ENCODE measurements at places on chromosomes 1 and 21.
A peak's percentile ranks its signal among the peaks of the same experiment; 100 is the strongest.

- DNase-seq = no peak
These were observed 1291.5 kb upstream of the B3GALT2 start for GRCh38 chr1:194477908-194478307.

- DNase-seq = no peak
These were observed 106.0 kb downstream of the XCL2 start for GRCh38 chr1:168437821-168438220.

DNA sequence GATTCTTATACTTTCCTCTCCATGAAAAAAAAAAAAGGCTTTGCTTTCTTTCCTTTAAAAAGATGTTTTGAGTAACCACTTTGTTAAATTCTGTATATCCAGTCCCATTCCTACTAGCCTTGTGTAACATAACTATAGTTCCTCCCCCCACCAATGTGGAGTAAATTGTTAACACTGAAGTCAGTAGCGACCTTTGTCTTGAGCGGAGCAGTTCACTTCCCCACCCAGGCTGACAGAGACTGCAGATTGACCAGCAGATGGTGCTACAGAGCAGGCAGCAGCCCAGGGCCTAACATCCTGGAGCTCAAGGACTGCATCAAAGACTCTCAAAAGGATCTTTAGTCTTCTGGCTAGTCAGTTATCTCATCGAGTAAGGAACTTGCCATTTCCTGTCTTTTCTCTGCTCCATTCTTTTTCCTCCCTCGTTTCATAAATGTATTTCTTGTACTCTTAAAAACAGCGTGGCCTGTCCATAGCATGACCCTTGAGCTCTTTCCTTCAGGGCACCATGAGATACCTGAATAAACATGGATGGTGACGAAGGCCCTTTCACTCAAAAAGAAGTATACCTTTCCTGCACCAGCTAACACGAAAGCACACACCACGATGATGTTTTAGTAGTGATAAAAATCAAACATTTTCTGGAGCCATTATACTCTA is 503.5 kb upstream of the PKN2 start:
- peak; percentile 21 for DNase-seq

DNA sequence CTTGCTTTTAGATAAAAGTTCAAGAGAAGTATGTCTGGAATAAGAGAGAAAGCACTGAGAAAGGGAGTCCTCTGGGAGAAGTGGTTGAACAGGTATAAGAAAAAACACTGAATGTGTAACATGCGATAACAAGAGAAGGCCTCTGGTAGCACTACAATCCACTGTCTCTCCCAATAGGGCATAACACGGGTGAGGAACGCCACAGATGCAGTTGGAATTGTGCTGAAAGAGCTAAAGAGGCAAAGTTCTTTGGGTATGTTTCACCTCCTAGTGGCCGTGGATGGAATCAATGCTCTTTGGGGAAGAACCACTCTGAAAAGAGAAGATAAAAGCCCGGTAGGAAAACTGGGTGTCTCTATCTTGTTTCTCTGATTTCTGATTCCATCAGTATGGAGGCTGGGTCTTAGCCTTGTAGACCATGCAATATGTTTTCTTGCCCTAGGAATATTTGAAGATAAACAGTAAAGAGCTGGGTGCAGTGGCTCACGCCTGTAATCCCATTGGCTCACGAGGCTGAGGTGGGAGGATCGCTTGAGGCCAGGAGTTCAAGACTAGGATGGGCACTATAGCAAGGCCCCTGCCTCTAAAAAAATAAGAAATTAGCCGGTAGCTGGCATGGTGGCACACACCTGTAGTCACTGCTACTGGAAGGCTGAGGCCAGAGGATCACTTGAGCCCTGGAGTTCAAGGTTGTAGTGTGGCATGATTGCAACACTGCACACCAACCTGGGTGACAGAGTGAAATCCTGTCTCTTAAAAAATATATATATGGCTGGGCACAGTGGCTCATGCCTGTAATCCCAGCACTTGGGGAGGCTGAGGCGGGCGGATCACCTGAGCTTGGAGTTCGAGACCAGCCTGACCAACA is 40.4 kb downstream of the DAP3 start:
- peak; percentile 17 for DNase-seq

GRCh38 chr1:43472087-43472462 is 18.3 kb upstream of the HYI start:
- DNase-seq = no peak

- no peak for DNase-seq
These were observed 136.4 kb upstream of the ADGRL2 start for GRCh38 chr1:81664341-81664740.

GRCh38 chr1:10973552-10973951 is 38.9 kb upstream of the TARDBP start:
- DNase-seq = no peak

GRCh38 chr1:160375788-160376524 is 9.1 kb downstream of the NHLH1 start:
- no peak for DNase-seq

DNA sequence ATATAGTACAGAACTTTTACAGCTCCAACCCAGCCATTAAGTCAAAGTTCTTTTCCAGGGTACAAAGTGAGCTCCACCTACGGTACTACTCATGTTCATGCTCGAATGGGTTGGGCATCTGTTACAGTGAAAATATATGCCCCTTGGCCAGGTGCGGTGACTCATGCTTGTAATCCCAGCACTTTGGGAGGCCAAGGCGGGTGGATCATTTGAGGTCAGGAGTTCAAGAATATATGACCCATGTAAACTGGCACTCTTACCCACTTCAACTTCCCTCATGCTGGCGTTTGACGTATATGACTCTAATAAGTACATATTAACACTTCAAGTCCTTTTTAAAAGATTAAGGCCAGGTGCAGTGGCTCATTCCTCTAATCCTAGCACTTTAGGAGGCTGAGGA is 71.3 kb upstream of the PKN2 start:
- no peak for DNase-seq

GRCh38 chr21:45869121-45870007 is 112.2 kb upstream of the COL6A1 start:
- DNase-seq = no peak

DNA sequence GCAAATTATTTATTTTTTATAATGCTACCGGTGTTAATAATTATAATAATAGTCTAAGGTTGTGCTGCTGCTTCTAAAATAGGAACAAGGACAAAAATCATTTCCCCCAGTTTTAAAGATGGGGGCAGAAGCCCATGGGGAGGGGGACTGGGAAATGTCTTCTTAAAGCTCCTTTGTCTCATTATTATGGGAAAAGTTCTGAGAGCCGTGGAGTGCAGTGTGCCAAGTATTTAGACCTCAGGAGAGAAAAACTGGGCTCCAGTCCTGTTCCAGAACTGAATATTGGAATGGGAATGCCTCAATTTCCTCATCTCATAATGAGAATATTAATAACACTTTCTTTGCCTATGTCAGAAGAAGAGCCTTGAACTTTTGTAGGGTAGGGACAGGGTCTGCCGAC is 40.9 kb upstream of the ATF3 start:
- DNase-seq = no peak

GRCh38 chr1:220149742-220150141 is 55.8 kb downstream of the IARS2 start:
- DNase-seq = no peak

GRCh38 chr1:33420870-33421775 is 9.8 kb downstream of the PHC2 start:
- DNase-seq = no peak

DNA sequence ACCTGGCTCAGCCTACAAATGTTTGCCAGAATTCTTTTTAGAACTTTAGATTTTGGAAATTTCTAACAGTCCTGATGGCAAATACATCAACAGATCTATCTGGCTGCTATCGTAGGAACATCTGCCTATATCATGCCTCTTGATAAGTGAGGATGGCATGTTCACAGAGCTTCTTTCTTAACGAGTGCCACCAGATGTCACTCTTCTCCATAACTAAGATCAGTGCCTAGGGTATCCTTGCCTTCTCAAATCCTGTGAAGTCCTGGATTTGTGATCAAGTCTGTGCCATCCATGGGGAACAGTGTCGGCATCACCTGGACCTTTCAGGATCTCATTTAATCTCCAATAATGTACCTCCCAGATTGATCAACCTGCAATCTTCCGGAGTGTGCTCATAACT is 36.5 kb upstream of the CD5L start:
- DNase-seq = peak; percentile 0

Measured in cerebellum (tissue), 4 donors.